ENCODE measurements at places on chromosomes 1 and 21.

GRCh38 chr1:68198752-68199151, 33.6 kb downstream of the WLS start:
- no peak for DNase-seq

DNA sequence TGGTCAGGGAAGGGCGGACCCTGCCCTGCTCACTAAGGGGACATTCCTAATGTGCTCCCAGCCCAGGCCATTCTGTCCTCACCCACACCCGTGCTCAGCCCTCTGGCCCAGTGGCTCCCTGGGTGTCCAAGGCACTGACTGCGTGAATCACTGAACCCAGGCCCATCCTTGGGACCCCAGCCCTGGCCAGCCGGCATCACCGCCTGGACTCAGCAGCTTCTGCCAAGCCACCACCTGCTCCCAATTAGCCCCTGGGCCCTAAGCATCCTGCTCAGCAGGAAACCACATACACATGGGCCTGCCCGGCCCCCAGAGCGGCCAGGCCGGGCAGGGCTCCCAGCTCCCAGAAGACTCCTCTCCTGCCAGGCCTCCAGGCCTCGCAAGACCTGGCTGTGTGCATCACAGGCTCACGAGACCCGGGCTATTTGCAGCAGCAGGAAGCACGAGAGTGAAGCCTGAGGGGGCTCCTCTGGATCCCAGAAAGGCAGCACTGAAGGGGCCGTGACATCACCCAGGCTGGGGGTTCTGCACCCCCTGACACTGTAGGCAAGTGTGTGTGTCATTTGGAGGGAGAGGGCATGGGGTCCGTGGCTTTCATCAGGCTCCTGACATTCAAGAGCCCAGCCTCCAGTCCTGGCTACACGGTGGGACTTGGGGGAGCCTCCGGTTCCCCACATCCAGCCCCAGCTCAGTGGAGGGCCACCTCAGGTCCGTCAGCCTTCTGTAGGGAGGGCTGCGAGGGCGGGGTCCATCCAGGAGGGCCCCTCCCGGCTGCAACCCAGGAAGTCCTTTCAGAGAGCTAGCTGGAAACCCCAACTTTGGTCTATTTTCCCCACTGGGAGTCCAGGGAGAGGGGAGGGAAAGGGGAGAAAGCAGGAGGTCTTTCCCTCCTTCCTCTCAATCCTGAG, 1.6 kb downstream of the MFAP2 start:
- DNase-seq = no peak

GRCh38 chr1:51341876-51342496, 11.6 kb upstream of the TTC39A start:
- no peak for DNase-seq

GRCh38 chr21:33755354-33755753, 113.1 kb downstream of the ITSN1 start:
- DNase-seq = no peak

GRCh38 chr1:185467122-185467521, 150.1 kb upstream of the IVNS1ABP start:
- no peak for DNase-seq

GRCh38 chr1:168054117-168054516, 82.6 kb downstream of the GPR161 start:
- no peak for DNase-seq

GRCh38 chr1:214296860-214297745, 16.1 kb downstream of the SMYD2 start:
- no peak for DNase-seq

- DNase-seq = no peak
Observed at GRCh38 chr1:2483970-2484369, 7.9 kb downstream of the PLCH2 start.

- no peak for DNase-seq
Observed at GRCh38 chr1:176434234-176434633, 28.7 kb upstream of the PAPPA2 start.

DNA sequence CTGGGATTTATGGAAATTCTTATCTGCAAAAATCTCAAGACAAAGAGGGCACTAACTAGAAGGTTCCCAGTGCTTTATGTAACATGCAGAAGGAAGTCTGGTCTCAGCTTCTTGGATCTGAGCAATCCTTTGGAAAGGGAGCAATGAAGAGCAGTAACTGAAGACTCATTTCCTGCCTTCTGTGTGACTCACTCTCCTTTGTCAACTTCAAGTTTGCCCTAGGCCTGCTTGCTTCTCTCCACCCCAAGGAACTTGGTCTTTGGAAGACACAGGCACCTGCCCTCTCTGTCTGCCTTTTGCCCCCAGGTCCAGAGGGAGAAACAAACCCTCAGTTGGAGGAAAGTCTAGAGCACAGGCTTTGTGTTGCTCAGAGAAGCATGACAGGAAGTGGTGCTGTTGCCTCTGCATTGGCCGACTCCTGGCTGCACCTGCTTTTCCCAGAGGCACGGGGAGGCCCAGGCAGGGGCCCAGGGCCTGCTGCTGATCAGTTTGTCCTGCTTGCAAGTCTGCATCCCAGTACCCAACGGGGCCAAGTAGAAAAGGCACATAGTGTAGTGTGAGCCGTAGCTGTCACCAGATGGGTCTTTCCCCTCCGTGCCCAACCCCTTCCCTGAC, 137.2 kb downstream of the DHRS3 start:
- no peak for DNase-seq

Measured in muscle of arm (tissue), 14 donors.